Right renal pelvis (tissue), 4 donors: ENCODE measurements at places on chromosomes 13 and 19. TPM values are rescaled to one million over a fixed set of nuclear protein-coding genes. Genes with fewer than 3 reads are reported as not detected.

The ZFP14 gene
- 10.7 TPM for polyA plus RNA-seq

The ZNF667 gene
- 17.0 TPM for polyA plus RNA-seq

The RSPH6A gene
- not detected for polyA plus RNA-seq

- DNase-seq = no peak
These were observed 1508.3 kb upstream of the PRR20A start for GRCh38 chr13:55632402-55632801.

- DNase-seq = no peak
These were observed 14.6 kb downstream of the POLRMT start for GRCh38 chr19:618674-619285.

DNA sequence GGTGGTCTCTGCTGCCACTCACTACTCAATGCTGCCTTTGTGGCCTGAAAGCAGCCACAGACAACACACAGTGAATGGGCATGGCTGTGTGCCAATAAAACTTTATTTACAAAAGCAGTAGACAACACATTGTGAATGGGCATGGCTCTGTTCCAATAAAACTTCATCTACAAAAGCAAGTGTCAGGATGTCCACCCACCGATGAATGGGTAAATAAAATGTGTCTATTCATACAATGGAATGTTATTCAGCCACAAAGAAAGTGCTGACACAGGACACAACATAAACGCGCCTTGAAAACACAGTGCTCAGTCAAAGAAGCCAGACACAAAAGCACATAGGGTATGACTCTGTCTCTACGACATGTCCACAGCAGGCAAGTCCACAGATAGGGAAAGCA, 20.1 kb downstream of the ZSCAN5A start:
- DNase-seq = no peak

The CYP4F8 gene
- polyA plus RNA-seq = not detected

The ANGPTL4 gene
- polyA plus RNA-seq = 1.9 TPM

- no peak for DNase-seq
These were observed 305.8 kb downstream of the MTUS2 start for GRCh38 chr13:29125934-29126424.

The ZNF529 gene
- 22.2 TPM for polyA plus RNA-seq

DNA sequence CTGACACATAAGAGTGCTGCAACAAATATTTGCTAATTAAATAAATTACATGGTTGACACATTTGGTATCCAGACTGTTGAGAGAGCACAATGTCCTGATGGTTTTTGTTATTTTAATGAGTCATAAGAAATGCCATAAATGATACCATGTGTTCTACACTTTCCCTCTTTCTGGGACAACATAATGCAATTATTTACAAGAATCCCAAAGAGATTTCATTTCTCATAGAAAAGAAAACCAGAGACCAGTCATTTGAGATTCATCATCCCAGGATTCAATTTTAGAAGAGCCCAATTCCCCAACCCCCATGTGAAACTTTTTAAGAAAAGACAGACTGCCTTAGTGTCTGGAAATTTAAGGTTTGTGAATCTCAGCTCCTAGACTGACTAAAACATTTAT, 399.6 kb downstream of the DCT start:
- no peak for DNase-seq

The MADCAM1 gene
- 5.6 TPM for polyA plus RNA-seq

DNA sequence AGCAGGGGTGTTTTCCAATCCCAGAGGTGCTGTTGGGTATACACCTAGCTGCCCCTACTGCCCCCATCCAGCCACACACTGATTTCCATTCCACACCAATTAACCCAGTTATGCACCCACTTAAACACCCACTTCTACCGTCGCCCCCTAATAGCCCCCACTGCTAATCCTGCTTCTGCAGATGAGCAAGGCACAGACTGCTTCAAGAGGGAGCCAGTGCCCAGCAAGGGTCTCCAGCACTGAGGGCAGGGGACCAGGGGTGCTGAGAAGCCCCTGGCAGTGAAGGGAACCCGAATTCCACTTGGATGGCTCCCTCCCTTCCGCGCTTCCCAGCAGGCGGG, 1.2 kb downstream of the FXYD7 start:
- no peak for DNase-seq

- DNase-seq = no peak
These were observed 52.6 kb downstream of the MAP4K1 start for GRCh38 chr19:38564981-38565690.

GRCh38 chr13:110366733-110367132, 59.6 kb downstream of the COL4A2 start:
- DNase-seq = no peak
